Tongue (tissue), 3 donors: ENCODE measurements at places on chromosomes 5 and 9.

DNA sequence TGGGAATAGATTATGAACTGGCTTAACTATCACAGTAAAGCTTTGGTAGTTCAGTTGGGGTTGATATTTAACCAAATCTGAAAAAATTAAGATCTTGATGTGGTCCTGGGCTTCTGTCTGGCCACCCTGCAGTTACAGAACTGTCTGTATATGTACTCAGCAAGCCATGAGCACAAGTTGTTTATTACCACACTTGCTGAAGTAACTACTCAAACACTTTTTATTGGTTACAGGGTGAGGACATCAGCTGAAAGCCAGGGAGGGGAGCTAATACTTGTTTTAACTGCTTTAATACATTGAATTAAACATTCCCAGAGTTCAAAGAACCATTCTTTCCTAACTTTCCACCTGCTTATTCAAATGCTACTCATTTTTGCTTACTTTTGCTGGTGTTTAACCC, 29.4 kb upstream of the KCNN2 start:
- no peak for DNase-seq

DNA sequence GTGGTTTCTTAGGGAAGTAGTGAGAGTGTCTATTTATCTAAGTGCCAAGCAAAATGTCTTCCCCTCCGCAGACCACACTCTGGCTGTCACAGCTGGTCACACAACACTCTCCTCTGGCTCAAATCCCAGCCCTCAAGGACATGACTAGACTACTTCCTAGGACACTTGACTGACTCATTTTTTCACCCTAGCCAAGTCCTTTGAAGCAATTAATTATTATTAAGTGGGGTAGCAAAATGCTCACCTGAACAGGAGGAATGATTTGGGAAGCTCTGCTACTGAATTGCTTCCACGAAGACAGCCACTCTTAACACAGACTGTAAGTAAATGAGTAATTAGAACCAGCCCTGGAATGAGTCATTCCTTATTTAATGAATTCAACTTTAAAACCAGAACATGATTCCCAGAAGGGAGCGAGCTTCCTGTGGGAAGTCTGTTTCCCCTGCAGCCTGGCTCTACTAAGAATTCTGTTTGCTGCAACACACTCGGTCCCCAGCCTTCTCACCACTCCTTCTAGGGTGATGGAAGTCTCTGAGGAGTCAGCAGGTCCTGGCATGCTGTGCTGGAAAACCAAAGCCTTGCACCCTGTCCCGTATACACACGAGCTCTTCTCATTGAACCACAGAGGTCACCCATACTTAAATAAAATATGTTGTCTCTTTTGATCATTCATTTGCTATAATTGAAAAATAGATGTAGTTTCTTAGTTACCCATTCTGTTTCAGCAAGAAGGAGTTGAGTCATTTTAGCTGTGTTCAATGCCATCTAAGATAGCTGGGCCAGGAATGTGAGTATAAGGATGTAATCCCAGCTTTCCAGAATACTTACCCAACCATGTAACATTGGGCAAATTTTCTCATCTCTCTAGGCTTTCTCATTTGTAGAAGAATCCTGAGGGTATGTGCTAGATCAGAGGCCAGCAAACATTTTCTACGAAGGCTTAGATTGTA, 218.6 kb upstream of the RASEF start:
- peak; percentile 80 for DNase-seq

GRCh38 chr5:23631302-23632045, 124.1 kb downstream of the PRDM9 start:
- peak; percentile 68 for DNase-seq

- no peak for DNase-seq
Measured at GRCh38 chr5:155017610-155018009, 4.1 kb downstream of the KIF4B start.

- DNase-seq, result no peak
Measured at GRCh38 chr9:96483197-96483596, 33.2 kb downstream of the HABP4 start.

DNA sequence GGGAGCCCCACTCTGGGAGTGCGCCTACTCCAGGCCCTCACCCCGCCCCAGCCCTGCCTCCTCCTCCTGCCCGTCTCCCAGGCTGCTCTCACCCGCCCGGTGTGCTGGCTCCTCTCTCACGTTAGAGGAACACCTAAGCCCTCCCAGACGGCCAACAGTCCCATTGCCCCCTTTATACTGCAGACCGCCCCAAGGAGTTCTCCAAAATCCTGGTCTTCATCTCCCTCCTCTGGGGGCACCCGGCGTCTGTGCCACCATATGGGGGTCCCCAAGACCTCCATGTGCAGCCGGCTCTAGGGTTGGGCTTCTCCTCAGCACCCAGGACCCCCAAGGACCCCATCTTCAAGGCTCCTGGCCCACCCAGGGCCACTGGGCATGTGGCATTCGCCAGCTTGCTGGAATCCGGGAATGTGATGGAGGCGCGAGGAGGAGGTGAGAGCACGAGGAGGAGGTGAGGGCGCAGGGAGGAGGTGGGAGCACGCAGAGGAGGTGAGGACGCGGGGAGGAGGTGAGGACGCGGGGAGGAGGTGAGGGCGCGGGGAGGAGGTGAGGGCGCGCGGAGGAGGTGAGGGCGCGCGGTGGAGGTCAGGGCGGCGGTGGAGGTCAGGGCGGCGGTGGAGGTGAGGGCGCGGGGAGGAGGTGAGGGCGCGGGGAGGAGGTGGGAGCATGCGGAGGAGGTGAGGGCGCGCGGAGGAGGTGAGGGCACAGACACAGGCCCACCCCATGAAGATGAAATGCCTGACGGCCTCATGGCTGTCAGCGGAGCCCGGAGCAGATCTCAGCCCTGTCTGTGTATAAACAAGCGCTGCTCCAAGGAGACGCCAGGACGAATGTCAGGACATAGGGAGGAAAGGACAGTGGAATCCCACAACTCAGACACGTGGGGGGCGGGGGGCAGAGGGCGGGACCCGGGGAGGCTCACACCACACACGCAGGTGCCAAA, 41.2 kb downstream of the EXD3 start:
- DNase-seq, result no peak

DNA sequence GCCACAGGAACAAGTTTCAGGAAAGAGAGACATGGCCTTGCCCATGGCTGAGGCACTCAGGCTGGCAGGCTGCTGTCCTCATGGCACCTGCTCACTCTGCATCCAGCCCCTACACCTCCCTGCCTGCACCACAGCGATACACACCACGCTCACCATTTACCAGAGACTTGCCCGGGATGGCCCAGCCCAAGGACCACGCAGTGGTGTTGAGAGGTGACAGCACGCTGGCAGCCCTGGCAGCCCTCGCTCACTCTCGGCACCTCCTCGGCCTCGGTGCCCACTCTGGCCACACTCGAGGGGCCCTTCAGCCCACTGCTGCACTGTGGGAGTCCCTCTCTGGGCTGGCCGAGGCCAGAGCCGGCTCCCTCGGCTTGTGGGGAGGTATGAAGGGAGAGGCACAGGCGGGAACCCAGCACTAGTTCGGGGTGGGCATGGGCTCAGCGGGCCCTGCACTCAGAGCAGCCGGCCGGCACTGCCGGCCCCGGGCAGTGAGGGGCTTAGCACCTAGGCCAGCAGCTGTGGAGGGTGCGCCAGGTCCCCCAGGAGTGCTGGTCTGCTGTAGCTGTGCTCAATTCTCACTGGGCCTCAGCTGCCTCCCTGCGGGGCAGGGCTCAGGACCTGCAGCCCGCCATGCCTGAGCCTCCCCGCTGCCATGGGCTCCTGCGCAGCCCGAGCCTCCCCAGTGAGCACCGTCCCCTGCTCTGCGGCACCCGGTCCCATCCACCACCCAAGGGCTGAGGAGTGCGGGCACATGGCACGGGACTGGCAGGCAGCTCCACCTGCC, 20.3 kb downstream of the ZDHHC11B start:
- DNase-seq, result no peak

GRCh38 chr5:33033516-33033915, 322.4 kb downstream of the NPR3 start:
- no peak for DNase-seq

DNA sequence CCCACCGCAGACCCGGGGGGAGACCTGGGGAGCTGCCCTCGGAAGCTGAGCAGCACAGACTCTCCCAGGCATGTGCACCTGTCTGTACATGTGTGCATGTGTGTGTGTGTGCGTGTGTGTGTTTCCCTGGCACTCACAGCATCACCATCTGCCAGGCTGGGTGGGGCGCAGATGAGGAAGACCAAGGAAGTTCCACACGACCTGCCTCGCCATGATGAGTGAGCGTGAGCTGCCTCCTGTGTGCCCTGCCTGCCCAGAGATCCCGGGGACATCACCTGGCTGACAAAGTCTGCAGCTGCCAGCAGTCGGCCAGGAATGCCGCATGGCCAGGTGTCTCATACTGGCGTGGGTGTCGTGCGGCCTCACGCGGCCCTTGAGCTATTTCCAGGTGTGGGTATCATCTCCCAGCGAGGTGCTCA, 4.0 kb upstream of the GPSM1 start:
- peak; percentile 63 for DNase-seq

- no peak for DNase-seq
Measured at GRCh38 chr5:89994266-89994665, 415.3 kb downstream of the CETN3 start.

- no peak for DNase-seq
Measured at GRCh38 chr9:4923580-4924544, 61.2 kb upstream of the JAK2 start.

DNA sequence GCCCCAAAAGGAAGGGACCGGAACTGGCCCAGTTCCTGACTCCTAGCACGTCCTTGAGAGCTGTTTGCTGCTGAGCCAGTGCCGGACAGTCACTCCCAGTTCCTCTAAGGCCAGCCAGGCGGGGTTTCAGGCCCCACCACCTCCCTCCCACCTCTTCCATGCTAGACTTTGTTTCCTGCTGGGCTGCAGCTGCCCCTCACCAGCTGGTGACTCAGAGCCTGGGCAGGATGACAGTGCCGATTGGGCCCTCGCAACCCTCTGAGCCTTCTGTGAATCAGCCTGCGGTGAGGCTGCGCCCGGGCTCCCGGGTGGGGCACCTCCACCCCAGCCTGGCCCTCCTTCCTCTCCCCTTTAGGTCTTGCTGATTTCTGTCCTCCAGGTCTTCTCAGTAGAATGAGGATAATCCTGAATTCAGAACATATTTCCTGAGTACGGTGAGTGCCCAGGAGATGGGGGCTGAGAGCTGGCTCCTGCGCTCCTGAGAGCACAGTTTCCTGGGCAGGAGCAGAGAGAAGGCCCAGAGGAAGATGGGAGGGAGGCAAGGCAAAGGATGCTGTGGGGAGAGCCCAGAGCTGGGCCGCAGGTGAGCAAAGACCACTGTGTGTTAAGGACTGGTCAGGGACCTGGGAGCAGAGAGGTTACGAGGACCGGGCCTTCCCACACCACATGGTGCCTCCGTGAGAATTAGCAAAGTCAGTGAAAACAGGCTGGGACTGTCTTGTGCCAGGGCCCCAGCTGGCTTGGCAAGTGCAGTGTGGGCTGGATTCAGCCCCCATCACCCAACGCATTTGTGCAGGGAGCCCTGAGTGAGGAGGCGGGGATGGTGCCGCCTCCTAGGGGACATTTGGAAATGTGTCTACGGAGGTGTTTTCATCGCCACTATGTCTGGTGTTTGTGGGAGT, 32.9 kb upstream of the STXBP1 start:
- DNase-seq, result peak; percentile 93

GRCh38 chr5:55836191-55836590, 15.0 kb upstream of the IL31RA start:
- no peak for DNase-seq

DNA sequence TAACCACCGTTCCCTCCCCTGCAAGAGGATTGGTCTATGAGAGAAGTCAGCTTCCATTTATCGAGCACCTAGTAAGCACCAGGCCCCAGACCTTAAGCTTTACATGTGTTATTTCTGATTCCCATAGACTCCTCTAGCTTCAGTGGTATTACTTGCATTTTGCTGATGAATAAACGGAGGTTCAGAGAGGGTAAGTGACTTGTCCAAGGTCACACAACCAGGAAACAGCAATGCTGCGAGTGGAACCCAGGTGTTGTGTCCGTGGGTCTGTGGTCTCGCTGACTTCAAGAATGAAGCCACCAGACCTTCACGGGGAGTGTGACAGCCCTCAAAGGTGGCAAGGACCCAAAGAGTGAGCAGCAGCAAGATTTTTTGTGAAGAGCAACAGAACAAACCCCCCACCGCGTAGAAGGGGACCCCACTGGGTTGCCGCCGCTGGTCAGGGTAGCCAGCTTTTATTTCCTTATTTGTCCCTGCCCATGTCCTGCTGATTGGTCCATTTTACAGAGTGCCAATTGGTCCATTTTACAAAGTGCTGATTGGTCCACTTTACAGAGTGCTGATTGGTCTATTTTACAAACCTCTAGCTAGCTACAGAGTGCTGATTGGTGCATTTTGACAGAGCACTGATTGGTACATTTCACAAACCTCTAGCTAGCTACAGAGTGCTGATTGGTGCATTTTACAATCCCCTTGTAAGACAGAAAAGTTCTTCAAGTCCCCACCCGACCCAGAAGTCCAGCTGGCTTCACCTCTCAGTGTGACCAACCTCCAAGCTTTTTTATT, 29.1 kb upstream of the KCNIP1 start:
- no peak for DNase-seq

- no peak for DNase-seq
Measured at GRCh38 chr5:107935645-107936044, 264.9 kb upstream of the EFNA5 start.

GRCh38 chr9:77753180-77753579, 105.1 kb upstream of the GNA14 start:
- DNase-seq, result no peak

DNA sequence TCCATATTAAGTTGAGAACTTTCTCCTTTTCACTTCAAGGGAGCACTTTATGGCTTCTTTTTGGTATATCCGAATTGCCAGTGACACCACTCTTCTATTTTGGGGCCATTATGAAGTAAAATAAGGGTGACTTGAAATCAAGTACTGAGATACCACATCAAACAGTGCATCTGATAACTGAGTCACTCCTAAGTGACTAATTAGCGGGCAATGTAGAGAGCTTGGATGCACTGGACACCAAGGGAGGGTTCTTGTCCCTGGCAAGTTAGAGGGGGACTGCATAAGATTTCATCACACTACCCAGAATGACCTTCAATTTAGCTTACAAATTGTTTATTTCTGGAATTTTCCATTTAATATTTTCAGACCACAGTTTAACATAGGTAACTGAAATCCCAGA, 813.9 kb upstream of the CDH10 start:
- no peak for DNase-seq

DNA sequence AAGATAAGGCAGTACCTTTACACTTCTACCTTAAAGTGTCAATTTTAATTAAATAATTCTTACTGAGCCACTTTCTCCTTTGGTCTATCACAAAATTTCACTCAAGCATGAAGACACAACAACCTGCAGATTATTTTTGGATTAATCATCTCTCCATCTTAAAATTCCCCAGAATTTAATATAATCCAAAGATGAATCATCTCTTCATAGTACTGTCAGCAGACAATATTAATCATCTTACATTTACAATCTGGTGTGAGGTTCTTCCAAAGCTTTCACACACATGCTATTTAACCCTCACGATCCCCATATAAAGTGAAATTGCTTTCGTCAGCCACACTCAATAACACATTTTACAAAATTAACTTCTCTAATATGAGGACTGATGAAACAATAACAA, 43.0 kb downstream of the LHFPL2 start:
- no peak for DNase-seq

DNA sequence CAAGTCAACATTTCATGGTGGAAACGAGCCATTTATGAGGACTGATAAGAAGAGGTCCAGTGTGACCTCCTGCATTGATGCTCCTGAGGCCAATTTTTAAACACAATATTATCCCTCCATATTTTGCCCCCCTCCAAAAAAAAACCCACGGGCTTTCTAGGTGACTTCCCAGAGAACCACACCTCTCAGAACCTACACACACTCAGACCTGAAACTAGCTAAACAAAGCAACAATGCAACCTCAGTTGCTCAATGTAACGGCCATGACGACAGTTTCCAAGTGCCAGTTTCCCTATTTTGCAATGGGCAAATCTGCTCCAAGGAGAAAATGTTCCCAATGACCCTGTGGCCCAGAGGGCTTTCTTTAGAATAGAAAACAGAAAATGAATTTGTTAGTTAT, 3.5 kb downstream of the NRG2 start:
- DNase-seq, result no peak
